ENCODE measurements at places on chromosomes 5 and 9.

DNA sequence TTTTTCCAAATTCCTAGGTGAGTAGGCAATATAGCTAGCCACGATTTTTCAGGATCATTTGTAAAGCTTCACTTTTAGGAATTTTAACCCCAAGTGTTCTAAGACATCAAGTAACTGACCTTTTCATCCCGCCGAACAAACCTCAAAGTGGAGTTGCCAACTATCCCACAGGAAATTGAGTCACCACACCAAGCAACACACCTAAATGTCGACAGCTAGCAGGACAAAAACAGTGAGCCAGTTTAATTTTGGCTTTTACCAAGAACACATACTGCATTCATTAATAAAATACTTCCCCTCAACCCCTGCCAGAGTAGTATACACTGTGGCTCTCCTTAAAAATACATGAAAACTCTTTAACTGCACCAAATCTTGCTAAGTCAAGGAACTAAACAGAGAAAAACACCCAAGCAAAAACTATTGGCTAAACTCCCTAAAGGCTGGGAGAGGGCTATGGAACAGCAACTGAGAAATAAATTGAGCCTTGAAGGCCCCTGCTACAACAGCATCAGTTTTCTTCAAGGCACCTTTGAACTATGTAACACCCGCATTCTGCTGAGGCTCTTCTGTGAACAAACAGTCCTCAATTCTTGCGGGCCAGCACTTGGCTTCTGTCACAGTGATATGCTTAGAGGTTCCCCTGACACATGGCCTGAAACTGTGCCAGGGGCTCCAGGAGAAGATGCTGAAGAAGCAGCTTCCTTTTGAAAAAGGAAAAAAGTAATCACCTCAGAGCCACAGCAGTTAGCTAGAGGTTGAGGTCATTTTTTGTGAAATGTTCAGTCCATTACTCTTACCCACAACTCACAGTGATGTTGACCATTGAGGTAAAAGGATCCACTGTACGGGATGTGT, 459.6 kb downstream of the RAB3C start:
- no peak for DNase-seq

- no peak for DNase-seq
These were observed 66.9 kb downstream of the PSMB7 start for GRCh38 chr9:124348363-124348762.

GRCh38 chr5:24094081-24094679, 550.6 kb downstream of the CDH10 start:
- DNase-seq, result no peak

DNA sequence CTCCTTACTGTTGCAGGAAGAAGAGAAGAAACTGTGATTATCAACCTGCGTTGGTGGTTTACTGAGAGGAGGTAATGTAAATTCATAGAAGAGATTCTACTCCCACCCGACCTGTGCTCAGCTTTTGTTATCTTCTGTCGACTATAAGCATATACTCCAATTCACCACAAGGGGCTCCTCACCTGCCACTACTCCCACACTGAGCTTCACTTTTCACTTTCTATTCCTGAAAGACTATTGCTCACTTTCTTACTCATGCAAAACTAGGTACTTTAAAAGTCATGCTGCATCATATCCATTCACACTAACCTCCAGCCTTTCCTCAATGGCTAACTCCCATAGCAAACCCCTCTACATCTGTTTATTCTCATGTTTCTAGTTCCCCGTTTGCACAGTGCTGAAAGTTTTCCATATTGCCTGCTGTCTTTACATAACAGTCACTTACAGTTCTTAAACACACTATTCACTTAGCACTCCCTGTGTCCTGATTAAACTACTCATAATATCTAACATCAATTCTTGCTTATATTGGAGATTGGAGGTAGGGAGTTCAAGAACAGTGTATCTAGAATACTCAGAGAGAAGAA, 1062.6 kb downstream of the NR2F1-AS1 start:
- DNase-seq, result no peak

- DNase-seq, result no peak
These were observed 9.0 kb upstream of the TIMD4 start for GRCh38 chr5:156971848-156972525.

Data from T follicular helper cell (primary cell).